ENCODE measurements at places on chromosomes 2 and 18.
A peak's percentile ranks its signal among the peaks of the same experiment; 100 is the strongest.

- DNase-seq: no peak
Observed at GRCh38 chr2:19576411-19576810, 218.0 kb upstream of the OSR1 start.

DNA sequence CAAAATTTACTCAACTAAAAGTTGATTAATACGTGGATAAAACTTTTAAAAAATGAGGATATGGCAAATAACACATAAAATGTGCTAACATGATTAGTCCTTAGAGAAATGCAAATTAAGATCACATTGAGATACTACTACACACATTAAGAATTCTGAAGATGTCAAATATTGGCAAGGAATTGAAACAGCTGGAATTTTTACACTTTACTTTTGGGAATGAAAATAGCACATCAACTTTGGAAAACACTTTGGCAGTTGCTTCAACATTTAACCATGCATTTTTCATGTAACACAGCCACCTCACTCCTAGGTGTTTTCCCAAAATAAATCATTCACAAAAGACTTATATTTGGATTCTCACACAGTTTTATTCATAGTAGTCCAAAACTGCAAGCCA is 687.9 kb upstream of the SETBP1 start:
- no peak for DNase-seq

DNA sequence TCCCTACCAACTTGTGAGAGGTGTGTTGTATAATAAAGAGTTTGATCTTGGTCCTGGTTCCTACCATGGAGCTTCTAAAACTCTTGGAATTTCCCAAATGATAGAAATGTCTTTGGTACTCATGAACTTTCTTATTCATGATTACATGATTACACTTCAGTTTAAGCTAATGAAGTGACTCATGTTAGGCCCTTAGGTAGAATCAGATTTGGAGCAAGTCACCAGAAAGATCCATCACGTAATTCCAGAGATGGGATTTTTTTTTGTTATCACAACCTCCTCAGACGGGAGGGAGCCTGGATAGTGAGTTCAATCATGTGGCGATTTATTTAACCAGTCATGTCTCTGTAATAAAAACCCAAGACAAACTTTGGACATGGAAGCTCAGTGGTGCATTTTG is 1287.6 kb upstream of the ZEB2 start:
- DNase-seq: no peak

DNA sequence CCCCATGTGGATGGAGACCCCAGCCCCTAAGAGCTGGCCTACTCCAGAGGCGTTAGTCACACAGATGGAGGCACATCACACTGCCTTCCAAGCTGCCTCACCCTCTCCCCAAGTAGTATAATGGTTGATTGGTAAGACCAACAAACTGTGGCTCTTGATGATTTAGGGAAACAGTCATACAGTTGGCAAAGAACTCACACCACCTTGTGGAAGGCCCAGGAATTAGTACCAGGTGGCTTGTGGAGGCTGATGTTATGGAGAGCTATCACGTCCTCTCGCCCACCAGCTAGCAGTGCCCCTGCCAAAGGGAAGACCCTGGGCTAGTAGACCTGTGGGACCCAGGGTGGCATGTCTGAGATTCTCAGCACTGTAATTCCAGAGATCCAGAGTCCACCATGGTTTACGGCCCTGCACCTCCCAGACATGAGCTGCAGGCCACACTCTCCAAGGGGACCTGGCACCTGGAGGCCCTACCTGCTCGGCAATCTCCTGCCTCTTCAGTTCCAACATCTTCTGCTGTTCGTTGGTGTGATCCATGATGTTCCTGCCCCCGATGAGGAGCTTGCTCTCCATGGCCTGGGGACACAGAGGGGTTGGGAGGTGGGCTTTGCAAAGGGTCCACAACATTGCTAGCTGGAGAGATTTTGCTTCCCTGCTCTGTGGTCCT is 26.3 kb downstream of the KIF3C start:
- DNase-seq: no peak

GRCh38 chr2:33247365-33247764 is 229.1 kb upstream of the RASGRP3 start:
- DNase-seq: no peak

DNA sequence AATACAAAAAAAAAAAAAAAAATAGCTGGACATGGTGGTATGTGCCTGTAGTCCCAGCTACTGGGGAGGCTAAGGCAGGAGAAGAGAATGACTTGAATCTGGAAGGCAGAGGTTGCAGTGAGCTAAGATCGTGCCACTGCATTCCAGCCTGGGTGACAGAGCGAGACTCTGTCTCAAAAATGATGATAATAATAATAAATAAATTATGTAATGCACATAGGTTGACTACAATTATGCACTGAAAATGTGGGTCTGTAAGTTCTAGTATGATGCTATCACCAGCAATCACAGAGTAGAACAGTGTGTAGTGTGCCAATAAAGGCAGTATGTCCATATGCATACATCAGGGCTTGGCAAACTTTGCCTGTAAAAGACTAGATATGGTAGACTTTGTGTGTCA is 55.6 kb upstream of the MYCN start:
- peak; percentile 91 for DNase-seq

GRCh38 chr2:65026704-65027464 is 29.3 kb upstream of the CEP68 start:
- no peak for DNase-seq

All from SK-N-DZ (cell line).